Activated CD4-positive, alpha-beta T cell treated with anti-CD3 and anti-CD28 coated beads for 1 hour (primary cell): ENCODE measurements at places on chromosomes 3 and 15.

DNA sequence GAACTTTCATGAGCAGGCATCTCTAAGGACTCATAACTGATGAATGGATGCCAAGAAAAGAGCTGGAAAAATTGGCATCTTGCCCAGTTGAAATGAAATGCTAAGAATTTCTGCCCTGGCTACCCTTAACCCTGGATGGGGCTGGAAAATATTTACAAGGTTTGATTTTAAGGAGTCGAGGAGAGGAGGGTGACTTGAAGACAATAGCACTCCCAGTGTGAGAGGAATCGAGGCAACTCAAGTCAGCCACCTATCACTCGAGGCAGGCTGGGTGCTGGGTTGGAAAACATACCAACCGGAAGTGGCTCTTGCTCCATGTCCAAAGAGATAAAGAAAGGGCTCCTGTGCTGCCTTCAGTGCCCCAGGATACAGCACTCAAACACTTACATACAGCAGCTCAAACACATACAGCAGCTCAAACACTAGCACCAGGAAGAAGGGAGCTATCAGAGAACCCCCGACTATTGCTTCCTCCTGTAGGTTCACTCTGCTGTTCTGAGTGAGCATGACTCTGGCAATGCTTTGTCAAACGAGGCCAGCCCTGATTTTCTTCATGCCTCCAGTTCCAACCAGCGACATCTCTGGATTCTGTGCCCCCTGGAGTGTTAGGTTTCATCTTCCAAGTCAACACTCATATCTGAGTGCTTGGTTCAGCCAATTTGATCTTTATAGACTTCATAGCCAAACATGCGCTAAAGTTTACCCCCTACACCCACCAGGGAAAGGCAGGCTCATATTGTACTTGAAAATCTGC, 4.9 kb downstream of the PRICKLE2 start:
- DNase-seq: no peak

DNA sequence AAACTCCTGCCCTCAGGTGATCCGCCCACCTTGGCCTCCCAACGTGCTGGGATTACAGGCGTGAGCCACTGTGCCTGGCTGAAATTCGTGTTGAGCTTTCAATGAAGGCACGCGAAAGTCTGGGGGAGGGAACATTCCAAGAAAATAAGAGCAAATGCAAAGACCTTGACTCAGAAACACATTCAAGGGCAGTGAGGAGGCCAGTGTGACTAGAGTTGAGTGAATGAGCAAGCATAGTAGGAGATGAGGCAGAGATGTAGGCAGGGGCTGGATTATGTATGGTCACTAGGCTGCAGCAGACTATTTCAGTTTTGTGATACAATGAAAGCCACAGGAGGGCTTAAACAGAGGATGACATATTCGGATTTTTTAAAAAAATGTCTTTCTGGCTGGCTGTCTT, 67.0 kb downstream of the SCN11A start:
- no peak for DNase-seq

- no peak for DNase-seq
Measured at GRCh38 chr15:92631721-92632120, 23.9 kb downstream of the FAM174B start.

GRCh38 chr3:129399145-129399894, 29.1 kb downstream of the EFCAB12 start:
- peak; percentile 48 for DNase-seq

- DNase-seq: no peak
Measured at GRCh38 chr3:56157693-56158362, 310.4 kb downstream of the ERC2 start.

DNA sequence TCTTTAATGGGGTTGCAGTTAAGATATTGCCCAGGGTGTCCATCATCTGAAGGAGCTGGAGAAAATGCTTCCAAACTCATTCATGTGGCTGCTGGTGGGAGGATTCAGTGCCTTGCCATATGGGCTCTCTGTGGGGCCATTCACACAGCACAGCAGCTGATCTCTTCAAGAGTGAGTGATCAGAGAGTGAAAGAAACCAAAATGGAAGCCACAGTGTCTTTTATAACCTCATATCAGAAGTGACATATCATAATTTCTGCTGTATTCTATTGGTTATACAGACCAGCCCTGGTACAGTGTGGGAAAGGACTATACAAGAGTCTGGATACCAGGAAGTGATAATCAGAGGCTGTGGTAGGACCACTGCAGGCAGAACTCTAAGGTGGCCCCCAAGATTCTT, 33.6 kb downstream of the HHLA2 start:
- no peak for DNase-seq

DNA sequence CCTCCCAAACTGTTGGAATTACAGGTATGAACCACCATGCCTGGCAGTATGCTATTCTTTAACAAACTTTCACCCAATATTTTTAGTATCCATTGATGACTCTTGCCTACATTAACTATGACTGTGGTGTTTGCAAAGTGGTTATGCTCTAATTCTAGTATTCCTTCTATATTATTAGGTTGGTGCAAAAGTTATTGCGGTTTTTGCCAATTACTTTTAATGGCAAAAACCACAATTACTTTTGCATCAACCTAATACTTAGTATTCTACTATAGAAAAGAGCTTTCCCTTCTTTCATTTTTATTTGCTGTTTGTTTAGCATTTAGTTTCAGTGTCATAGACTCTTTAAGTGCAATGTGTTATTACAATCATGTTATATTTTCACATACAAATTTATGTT, 760.6 kb downstream of the NR2F2 start:
- DNase-seq: no peak
